ENCODE measurements at places on chromosomes 1 and 21.

DNA sequence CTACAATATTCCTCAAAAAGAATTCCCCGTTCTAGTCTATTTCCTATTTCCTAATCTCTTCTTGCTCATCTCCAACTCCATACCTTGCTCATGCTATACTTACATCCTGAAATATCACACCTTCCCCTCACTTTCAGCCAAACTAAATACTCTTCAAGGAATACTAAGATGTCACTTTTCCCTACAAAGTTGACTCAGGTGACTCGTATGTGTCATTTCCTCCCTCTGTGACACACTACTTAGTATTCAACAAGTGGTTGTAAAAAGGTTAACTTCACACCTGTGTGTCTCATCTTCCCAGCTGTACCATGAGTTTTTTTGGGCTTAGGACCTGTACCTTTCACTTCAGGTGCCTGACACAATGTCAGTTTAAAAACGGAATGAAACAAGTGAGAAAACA, 81.9 kb upstream of the LBR start:
- DNase-seq = no peak

DNA sequence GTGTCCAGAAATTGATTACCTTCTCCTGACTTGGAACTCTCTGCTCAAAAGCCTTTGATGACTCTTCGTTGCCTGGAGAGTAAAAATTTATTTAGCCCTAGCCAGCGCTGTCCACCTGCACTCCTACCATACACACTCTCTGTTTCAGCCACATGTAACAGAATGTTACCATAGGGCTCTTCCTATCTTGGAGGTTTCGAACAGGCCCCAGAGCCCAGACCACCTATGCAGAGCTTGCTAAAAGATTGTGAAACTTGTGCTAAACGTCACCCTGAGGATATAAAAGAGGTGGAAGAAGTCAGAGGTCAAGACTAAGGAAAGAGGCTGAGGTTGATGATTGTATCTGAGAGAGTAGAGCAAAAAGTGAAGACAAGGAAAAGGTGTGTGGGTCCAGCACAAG, 237.0 kb upstream of the HOOK1 start:
- DNase-seq = no peak

DNA sequence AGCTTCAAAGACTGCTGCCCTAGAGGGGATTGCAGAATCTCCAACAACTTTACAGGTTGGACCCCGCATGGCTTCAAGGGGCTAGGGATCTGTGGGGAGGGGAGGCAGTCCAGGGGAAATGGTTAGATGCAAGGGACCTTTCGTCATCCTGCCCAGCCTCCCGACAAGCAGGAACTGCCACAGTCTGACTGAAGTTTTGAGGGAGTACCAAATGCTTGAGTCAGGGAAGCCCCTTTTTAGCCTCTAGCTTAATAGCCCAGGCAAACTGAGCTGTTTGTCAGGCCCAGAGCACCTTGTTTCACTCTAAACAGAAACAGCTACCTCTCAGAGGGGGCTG, 1.1 kb downstream of the TOR3A start:
- no peak for DNase-seq

DNA sequence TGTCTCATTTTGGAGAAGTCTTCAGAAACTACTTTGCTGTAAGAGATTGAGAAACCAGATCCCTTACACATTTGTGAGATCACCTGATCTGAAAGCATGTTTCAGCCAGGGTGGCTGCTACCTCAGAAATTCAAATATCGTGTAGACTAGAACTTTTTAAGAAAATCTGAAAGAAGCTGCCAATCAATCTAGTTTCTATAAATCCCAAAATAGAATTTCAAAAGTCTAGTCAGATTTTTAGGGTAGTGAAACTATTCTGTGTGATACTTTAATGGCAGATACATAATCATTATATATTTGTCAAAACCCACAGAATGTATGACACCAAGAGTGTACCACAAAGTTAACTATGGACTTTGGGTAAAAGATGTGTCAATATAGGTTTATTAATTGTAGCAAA, 79.9 kb upstream of the PLPPR5 start:
- DNase-seq = no peak

DNA sequence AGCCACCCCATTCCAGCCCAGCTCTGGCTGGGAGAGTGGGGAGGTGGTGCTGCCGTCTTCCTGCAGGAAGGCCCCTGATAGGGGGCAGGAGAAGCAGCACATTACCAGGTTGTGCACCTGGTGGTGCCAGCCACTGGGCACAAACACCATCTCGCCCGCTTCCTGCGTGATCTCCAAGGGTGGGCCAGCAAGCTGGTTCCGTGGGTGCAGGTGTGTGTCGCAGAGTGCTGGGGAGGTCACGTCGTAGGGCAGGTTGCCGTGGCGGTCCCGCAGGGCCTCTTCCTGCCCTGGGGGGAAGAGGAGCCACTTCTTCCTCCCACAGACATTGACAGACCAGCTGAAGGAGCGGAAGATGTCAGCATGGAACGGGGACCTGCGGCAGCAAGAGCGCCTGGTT, 1.8 kb downstream of the JMJD4 start:
- no peak for DNase-seq

- DNase-seq = no peak
Observed at GRCh38 chr1:61238359-61238665, 156.0 kb downstream of the NFIA start.

- DNase-seq = no peak
Observed at GRCh38 chr1:40583980-40584379, 52.5 kb downstream of the ZNF684 start.

DNA sequence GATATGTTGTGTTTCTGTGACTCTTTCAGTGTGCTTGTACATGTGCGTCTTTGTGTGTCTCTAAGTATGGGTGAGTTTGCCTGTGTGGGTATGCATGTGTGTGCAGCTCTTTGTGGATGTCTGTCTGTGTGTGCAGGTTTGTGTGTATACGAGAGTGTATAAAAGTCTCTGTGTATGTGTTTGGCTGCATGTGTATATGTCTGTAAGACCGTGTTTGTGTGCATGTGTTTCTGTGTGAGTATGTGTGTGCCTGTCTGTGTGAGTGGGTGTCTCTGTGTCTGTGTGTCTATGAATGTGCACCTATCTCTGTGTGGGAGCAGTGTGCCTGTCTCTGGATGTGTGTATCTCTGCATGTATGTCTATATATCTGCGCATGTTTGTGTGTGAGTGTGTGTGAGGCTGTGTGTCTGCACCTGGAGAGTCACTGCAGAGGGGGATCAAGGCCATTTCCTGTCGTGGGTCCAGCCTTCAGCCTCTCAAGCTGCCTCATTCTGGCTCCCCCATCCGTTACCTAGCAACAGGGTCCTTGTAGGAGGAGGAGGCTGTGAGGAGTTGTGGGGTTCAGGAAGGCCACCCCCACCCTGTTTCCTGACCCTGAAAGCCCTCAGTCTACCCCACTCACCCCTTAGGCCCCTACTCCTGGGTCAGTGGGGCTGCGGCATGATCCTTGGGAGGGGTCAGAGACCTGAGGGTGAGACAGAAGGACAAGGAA, 10.4 kb downstream of the FGR start:
- no peak for DNase-seq

- DNase-seq = no peak
Observed at GRCh38 chr1:29712284-29712651, 475.9 kb downstream of the PTPRU start.

GRCh38 chr1:32618673-32619221, 31.6 kb downstream of the ZBTB8OS start:
- DNase-seq = no peak

Data from stimulated activated CD8-positive, alpha-beta memory T cell treated with anti-CD3 and anti-CD28 coated beads, Interleukin-4, amount 100 ng/mL, for 1 hour (primary cell).